Activated T-cell treated with anti-CD3 and anti-CD28 coated beads, Interleukin-2, amount 50 U/mL, for 24 hours (primary cell): ENCODE measurements at places on chromosomes 12 and 14.

DNA sequence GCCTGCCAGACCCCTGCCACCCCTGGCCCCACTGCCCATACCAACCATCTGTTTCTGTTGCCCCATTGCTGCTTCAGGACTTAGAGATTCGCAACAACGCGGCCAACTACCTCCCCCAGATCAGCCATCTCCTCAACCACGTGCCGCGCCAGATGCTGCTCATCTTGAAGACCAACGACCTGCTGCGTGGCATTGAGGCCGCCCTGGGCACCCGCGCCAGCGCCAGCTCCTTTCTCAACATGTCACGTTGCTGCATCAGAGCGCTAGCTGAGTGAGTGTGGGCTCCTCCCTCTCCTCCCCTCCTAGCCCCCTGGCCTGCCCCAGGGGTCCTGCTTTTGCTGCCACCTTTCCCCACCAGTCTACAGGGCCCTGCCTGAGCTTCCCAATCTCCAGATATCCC, 131.5 kb downstream of the ADCK1 start:
- no peak for DNase-seq

DNA sequence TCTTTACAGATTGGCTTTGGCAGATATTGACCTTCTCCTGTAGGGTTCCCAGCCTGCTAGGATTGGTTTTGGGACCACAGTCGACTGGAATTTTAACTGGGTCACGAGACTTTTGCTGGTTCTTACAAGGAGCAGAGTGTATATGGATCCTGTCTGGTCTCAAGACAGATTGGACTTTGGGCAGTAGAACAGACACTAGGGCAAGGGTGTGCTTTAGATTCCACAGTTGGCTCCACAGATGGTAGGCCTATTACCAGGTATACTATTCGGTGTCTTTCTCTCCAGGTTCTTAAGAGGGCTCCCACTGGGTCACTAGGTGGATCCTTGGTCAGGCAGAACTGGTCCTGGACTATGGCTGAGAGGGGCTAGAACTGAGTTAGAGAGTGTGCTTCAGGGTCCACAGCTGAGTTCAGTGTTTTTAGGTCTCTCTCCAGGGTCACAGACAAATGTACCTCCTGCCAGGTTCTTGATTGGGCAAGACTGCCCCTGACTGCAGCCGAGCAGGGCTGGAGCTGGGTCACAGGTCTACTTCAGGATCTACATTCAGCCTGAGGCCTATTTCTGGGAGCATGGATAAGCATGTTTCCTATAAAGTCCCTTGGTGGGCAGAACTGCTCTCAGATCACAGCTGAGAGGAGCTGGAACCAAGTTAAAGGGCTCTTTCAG, 460.2 kb downstream of the TMEM117 start:
- DNase-seq, result no peak

DNA sequence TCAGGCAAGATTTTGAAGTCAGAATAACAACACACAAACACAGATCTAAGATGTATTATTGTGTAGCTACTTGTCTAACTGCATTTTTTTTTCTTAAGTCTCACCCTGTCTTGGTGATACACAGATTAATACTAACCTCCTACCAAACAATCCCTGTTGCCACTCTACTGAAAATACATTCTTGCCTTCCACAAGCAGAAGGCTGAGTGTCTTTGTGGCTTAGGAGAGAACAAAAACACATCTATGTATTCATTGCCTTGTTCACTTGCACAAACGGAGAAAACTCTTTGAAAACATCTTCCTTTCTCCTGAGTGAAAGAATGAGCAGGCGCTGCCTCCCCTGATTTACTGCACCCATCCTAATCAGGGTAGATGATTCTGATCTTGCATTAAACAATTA, 642.2 kb downstream of the DIO2 start:
- DNase-seq, result no peak

- DNase-seq, result no peak
Measured at GRCh38 chr12:27436029-27436428, 10.5 kb upstream of the SMCO2 start.

- no peak for DNase-seq
Measured at GRCh38 chr14:105898482-105899010, 372.2 kb downstream of the TMEM121 start.

DNA sequence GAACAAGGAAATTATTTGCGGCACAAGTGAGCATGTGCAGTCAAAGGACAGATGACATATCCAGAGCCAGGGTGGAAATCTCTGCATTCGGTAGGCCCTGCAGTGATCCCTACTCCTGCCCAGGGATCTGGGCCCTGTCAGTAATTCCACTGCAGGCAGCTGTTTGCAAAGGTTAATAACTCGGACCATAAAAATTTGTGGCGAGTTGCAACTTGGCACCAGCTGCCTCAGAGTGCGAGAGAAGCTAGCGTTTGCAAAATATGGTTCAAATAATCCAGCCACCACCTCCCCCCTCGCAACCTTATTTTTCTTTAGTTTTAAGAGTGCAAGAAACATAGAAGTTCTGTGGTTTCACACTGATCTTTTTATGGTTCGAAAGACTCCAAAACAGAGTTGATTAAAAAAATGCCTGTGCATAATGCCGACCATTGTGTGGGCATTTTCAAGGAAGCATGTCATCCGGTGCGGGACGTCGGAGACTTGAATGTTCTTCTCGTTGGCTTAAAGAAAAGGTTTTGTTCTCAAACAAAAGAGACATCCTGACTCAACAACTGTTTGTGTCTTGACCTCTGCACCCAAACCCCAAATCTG, 224.5 kb downstream of the BCL11B start:
- peak; percentile 23 for DNase-seq

DNA sequence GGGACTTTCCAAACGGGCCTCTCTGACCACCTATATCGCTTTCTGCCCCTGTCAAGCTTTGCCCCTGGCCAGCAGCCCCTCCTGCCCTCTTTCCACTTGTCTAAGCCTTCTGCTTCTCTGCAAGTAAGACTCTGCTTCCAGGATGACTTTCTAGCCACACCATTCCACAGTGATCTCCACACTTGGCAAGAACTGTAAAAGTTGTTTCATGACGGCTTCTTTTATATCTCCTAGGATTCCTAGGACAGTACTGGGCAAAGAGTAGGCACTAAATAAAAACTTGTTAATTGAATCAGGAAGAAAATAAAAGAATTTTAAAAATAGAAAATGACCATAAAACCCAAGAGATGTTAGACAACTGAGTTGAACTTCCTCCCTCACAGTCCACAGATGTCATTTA, 1.8 kb upstream of the PTPN21 start:
- DNase-seq, result no peak

GRCh38 chr14:105937253-105938054, 411.1 kb downstream of the TMEM121 start:
- peak; percentile 18 for DNase-seq

DNA sequence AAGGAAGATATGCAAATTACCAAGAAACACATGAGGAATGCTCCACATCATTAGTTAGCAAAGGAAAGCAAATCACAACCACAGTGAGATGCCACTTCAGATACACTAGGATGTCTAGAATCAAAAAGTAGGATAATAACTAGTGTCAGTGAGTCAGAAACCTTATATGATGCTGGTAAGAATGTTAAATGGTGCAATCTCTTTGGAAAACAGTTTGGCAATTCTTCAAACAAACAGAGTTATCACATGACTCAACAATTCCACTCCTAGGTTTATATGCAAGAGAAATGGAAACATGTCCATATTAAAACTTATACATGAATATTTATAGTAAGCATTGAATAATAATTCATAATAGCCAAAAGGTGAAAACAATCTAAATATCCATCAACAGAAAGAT, 220.9 kb downstream of the FOXG1 start:
- no peak for DNase-seq

- no peak for DNase-seq
Measured at GRCh38 chr14:61654026-61654425, 41.3 kb upstream of the HIF1A start.

DNA sequence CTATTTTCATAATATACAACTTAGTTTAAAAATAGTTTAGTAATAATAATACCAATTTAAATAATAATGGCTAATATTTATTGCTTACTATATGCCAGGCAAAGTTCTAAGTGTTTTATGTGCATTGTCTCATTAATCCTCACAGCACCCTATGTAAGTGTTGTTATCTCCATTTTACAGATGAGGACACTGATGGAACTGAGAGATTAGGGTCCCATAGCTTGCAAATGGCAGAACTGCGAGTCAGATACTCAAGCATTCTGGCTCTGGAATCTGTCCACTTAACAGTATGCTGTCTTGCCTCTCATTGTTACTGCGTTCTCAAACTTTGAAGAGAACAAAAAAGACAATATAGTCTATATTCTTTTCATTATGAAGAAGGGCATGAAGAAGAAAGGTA, 19.0 kb downstream of the AP5M1 start:
- DNase-seq, result no peak

- DNase-seq, result no peak
Measured at GRCh38 chr12:47190905-47191304, 111.1 kb upstream of the AMIGO2 start.

DNA sequence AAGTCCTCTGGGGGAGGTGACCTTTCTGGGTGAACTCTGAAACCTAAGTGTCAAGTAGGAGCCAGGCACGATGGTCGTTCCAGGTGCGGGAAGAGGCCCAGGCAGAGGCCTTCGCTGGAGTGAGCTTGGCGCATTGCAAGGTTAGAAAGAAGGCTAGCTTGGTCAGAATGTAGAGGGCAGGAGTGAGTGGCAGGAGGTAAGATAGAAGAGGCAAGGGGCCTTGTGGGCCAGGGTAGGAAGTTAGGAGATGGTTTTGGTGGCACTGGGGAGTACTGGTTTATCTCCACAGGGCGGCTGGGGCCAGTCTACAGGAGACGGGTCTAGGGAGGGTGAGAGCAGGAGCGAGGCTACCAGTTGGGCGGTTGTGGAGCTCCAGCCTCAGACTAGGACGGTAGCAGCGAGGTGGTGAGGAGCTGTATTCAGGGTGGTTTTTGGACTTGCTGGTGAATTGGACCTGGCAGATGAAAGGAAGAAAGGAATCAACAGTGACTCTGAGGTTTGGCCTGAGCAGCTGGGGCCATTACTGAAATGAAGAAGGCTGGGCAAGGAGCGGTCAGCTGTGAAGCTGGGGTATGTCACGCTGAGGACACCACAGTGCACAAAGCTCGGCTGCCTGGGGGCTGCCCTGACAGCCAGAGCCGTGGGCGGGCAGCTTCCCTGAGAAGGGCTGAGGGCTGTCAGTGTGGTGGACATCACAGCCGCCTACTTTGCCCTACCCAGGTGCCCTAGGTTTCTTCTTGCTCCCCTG, 9.0 kb downstream of the MLXIP start:
- DNase-seq, result no peak

GRCh38 chr12:97336900-97337751, 125.5 kb upstream of the RMST start:
- DNase-seq, result no peak

DNA sequence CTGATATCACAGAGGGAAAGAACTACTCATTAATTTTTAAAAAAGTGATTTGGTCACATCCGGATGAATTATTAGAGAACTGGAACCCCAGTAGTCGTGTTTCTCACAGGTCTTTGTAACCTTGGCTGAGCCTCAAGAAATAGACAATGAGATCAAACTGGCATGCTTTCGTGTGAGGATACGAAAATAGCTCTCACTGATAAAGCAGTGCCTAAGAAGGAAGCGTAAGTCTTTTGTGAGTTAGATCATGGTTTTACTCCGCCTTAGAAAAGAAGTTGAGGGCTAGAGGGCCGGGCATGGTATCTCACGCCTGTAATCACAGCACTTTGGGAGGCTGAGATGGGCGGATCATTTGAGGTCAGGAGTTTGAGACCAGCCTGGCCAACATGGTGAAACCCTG, 33.8 kb upstream of the GALNT16 start:
- no peak for DNase-seq

GRCh38 chr14:68268197-68268596, 448.6 kb downstream of the RAD51B start:
- DNase-seq, result no peak

GRCh38 chr12:51269174-51270066, 795 bp downstream of the SMAGP start:
- DNase-seq, result peak; percentile 73

GRCh38 chr14:98893675-98894074, 378.3 kb downstream of the BCL11B start:
- no peak for DNase-seq

GRCh38 chr12:41739066-41739465, 405.6 kb downstream of the GXYLT1 start:
- DNase-seq, result no peak

DNA sequence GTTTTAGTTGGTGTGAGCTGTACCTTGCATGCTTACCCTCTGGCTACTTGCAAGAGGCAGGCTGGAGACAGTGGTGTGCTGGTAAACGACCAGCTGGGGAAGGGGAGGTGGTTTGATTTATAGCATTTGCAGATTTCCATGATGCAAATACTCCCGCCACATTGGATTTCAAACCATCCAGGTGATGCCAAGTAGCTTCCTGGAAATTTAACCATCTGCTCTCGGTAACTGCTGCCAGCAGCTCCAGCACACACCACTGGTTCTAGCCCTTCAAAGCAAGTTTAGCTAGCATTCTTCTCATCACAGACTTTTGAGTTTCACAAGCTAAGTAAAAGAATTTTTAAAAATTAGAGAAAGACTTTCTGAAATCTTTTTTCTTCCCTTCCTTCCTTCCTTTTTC, 104.5 kb upstream of the AMIGO2 start:
- DNase-seq, result no peak

- DNase-seq, result no peak
Measured at GRCh38 chr12:4780641-4781611, 60.7 kb downstream of the GALNT8 start.

GRCh38 chr14:27006570-27006969, 408.7 kb upstream of the NOVA1 start:
- DNase-seq, result no peak

DNA sequence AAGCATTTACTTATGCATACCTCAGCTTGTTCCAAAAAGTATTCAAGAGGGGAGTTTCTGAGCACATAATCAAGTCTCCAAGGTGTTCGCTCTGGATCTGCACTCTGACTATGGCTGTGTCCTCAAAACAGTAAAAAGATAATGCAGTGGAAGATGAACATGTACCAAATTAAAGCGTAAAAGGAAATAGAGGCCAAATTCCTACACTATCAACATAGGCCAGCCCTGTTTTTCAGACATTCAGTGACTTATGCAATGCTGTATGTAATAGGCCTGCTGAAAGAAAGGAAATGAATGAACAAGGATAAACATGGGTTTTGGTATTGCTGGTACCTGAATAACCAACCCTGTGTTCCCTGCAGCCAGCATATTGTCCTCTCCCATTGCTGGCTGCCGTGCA, 115.7 kb downstream of the SAMD4A start:
- DNase-seq, result no peak

- DNase-seq, result no peak
Measured at GRCh38 chr12:21336656-21337055, 1.9 kb upstream of the SLCO1A2 start.

- DNase-seq, result no peak
Measured at GRCh38 chr12:106183735-106184134, 45.0 kb upstream of the NUAK1 start.

DNA sequence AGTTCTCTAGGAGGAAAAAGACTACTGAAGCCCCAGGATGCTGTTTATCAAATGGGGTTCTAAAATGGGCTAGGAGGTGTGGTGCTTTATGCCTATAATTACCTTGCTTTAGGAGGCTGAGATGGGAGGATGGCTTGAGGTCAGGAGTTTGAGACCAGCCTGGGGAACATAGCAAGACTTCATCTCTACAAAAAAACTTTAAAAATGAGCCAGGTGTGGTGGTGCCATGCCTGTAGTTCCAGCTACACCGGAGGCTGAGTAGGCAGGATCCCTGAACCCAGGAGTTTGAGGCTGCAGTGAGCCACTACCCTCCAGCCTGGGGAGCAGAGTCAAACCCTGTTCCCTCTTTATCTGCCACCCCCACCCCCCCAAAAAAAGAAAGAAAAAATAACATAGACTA, 23.3 kb upstream of the SLC2A3 start:
- peak; percentile 44 for DNase-seq
